ENCODE measurements at places on chromosomes 16 and 17.
A peak's percentile ranks its signal among the peaks of the same experiment; 100 is the strongest.

DNA sequence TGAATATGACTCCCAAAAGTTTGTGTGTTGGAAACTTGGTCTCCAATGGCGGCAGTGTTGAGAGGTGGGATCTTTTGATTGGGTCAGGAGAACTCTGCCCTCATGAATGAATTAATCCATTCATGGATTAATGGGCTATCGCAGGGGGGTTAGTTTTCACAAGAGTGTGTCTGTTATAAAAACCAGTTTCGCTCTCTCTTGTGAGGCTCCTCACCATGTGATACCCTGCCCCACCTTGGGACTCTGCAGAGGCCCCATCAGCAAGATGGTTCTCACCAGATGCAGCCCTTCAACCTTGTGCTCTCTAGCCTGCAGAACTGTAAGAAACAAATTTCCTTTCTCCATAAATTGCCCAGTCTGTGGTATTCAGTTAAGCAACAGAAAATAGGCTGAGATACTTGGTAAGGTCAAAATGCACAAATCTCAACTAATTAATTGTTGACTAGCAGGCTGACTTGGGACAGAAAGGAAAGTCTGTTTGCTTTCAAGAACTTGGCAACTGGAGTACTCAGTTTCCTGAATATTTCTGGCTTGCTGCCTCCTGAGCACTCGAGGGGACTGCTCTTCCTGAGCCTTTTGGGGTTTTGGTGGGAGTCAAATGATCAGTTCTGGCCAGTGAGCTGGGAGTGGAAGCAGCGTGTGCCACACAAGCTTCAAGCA is 13.8 kb upstream of the CCL17 start:
- DNase-seq, result no peak

GRCh38 chr16:51523400-51523799 is 372.3 kb upstream of the SALL1 start:
- DNase-seq, result peak; percentile 32

- DNase-seq, result no peak
Observed at GRCh38 chr17:46139432-46140210, 53.6 kb downstream of the KANSL1 start.

GRCh38 chr17:45092911-45093430 is 31.9 kb downstream of the NMT1 start:
- DNase-seq, result peak; percentile 99

- DNase-seq, result no peak
Observed at GRCh38 chr17:676060-676700, 38.5 kb downstream of the VPS53 start.

DNA sequence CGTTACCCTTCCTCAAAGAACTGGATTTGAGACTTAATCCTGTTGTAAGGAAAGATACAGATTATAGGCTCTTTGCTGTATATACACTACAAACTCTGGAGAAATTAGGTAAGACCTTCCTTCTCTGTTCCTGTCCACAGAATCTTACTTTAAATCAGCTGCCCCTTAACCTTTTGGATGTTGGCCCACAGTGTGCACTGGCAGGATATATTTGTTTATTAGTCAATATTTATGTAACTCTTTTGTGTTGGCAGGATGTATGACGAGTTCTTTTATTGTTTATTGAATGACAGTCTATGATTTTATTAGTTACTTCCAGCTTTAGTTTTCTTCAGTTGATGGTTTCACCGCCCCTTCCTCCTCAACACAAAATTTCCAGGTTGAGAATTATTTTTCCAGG is 19.7 kb downstream of the LRRC36 start:
- DNase-seq, result no peak

GRCh38 chr17:81498953-81499600 is 13.5 kb downstream of the ACTG1 start:
- DNase-seq, result no peak

DNA sequence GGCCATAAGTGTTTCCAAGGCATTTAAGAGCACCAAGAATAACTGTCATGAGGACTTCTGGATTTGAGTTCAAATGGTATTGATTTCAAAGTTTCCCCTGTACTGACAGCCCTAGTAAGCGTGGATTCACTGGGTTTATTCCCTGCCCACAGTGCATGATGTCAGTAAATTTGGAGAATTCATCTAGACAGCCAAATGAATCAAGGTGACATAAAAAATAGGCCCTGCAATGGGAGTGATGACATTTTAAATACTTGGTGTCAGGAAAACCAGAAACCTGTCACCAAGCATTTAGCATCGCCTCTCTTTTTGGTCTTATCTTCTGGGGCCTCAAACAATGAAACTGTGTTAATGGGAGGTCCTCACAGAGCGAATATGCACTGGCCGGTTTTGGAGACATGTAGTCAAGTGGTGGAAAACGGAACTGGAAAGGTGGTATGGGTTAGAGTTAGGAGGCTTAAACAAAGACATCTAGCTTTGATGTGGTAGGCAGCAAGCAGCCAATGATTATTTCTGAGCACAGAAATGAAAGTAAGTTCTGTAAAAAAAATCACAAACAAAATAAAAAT is 29.1 kb downstream of the COG4 start:
- no peak for DNase-seq

DNA sequence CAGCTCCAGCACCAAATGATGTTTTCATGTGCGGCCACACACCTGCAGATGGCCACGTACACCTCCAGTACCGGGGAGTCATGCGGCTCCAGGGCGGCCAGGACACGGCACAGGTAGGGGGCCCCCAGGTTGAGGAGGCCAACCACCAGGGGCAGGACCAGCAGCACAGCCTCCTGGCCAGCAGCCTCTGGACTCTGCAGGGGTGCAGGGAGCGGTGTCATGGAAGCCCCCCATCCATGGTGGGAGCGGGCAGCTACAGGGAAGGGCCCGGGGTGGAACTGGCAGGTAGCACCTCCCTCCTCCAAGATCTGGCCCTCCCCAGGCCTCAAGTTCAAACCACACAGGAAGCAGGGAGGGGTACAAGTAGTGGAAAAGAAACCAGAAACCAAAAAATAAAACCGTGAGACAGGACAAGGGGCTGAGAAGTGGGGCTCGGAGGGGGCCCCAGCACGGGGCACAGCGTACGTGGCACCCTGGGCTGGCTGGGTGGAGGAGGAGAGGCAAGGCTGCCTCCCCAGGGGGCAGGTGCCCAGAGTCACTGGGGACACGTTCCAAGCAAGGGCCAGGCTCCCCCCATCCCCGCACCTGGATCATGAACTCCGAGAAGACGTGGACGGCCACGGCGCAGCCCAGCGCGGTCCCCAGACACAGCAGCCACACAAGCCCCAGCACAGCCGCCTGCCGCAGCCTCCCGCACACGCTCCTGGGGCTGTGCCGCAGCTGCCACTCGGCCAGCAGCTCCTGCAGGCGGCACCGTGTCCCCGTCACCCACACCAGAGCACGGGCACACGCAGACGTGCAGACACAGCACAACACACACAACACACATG is 7.4 kb downstream of the TMC6 start:
- DNase-seq, result no peak

- DNase-seq, result no peak
Observed at GRCh38 chr16:4684763-4685162, 8.6 kb upstream of the NUDT16L1 start.

- DNase-seq, result peak; percentile 46
Observed at GRCh38 chr16:81261049-81261648, 22.7 kb downstream of the BCO1 start.

DNA sequence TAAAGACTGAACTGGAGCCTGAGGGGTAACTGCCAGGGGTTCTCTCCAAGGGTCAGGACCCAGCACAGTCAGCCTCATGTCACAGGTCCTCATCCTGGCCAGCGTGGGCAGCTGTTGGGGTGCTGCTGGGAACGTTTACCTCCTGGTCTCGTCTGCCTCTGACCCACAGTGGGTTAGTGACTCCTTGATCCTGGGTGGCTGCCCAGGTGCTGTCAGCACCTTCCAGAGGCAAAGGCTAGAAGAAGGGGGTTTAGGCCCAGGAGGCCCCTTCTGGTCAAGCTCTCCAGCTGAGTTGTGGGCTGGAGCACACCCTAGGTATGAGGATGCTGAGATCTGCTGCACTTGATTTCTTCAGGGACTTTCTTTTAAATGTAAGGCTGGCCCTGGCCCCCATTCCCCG is 30.3 kb downstream of the AKAP1 start:
- no peak for DNase-seq

DNA sequence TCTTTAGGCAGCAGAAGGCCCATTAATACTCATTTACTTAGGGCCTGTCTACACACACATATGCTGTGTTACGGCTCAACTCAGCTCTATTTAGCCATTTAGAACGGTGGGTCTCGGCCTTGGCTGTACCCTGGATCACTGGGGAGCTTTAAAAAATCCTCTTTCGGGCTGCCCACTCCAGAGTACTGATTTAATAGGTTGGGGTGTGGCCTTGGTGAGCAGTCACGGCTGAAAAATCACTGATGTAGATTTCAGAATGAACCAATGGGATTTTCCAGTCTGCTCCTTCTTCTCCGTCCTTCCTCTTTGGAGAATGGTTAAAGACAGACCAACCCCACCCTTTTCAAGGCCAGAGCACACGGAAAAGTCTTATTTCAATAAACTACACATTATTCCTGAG is 223.5 kb downstream of the CCDC182 start:
- DNase-seq, result no peak

DNA sequence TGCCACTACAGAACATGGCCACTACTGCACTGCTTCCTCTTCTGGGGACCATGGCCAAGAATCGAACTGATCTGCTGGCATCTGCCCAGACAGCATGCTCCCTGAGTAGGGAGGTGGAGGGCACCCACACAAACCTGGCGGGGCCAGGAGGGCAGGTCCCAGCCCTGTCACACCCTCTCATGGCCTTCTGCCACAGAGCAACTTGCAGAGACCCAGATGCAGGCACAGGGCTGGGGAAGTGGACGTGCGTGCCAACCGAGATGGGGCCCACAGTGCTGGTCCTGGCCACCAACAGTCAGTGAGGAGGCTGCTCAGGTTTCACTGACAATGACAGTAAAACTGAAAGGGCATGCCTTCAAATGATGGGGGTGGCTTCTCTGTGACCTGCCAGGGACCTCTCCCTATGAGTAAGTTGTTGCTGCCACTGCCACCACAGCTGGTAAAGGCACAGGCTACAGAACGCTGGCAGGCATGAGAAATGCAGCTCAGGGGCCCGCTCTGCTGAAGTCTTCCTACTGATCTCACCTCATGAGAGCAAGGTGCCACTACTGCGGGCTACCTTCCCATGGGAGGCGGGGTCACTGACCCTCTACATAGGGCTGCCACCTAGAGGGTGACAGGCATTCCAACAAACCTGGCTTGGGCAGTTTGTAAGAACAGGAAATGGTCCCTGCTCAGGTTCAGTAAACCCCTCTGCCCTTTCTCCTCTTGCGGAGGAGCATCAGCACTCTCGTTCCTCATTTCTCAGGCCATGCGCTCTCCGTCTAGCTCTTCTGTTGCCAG is 15.5 kb downstream of the HIC1 start:
- no peak for DNase-seq

GRCh38 chr16:75754141-75754540 is 27.9 kb upstream of the CPHXL start:
- no peak for DNase-seq

DNA sequence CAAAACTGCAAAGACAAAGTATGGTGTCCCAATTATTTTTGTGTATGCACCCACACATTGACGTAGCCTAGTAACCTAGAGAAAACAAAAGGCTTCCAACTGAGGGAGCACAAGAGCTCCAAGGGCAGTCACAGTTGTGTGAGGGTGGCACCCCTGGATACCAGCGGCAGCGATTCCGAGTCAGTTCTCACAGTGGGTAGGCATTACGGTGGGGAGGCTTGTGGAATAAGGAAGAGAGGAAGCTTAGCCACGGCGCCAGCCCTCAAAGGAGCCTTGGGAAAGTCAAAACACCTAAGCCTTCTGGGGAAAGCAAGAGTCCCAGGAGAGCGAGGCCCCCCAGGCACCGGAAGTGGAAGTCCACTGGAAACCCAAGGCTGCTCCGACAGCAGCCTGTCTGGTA is 31.0 kb upstream of the ADCY9 start:
- DNase-seq, result no peak

DNA sequence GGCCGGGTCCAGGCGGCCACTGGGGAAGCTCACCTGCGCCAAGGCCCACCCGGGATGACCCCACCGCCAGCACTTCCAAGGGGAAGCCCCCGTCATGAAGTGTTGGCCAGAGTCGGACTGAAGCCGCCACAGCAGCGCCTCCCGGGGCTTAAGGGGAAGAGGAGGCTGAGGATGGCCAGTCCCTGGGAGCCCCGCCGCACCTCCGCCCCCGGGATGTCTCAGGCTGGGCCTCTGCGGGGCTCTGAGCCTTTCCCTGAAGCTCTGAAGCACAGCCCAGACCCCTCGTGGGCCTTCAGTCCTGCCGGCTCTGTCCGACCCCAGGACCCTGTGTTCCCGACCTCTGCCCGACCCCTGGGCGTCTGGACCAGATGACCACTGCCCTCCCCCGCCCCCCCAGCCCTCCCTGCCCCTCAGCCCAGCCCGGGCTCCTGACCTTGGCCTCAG is 42.8 kb upstream of the ACSF3 start:
- no peak for DNase-seq

GRCh38 chr16:22323173-22323958 is 26.2 kb downstream of the POLR3E start:
- no peak for DNase-seq

GRCh38 chr16:71552698-71553503 is 24.0 kb downstream of the TAT start:
- no peak for DNase-seq

DNA sequence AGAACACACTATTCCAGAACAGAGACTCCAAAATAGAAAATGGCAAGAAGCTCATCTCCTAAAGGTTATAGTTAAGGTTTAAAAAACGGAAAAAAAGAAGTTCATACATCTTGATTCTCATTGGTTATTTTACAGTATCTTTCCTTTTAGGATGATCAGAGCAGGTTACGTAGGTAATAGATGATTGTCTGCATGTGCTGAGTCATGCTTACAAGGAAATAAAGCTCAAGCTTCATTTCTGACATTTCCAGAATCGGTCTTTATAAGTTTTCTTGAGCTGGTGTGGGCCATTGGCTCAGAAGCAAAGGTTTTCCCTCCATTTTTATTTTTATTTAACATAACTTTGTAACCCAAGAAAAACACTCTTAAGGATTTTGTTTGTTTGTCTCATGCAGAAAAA is 1030.3 kb upstream of the CDH8 start:
- DNase-seq, result no peak

DNA sequence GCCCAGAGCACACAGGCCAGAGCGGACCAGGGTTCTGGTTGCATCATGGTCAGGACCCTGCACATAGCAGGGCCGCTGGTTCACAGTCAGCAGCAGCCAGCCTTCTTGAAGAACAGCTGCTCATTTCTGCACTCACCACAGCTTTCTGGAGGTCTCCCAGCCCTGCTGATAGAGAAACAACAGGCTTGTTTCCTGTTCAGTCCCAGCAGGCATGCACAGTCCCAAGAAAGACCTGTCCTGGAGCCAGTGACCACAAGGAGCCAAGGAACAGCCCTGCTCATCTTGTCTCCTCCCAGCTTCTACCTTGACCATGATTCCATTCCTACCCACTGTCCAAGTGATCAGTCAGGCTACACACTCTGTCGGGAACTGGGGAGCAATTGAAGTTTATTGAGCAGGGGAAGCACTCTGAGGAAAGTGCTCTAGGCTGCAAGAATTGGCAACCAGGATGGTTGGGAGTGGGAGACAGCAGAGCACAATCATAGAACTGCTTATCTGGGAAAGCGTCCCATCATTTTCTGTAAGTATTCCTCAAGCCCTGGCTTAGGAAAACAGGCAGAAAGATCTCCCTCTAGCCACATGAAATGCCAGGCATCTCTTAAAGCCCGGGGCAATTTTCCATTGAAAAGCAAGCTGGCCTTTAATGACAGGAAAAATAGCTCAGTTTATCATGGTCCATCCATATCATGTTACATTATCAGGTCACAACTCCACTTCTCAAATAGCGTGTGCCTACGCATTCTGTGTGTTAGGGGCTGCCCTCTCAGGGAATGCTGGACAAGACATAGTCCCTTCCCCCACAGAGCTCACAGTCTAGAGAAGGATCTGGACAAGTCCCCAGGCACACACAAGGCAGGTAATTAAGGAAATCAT is 155.4 kb upstream of the FOXF1 start:
- peak; percentile 34 for DNase-seq

Measured in AG08395 (cell line).